Stimulated activated CD8-positive, alpha-beta memory T cell treated with anti-CD3 and anti-CD28 coated beads, Interleukin-2, amount 100 ng/mL, for 48 hours (primary cell): ENCODE measurements at places on chromosomes 13 and 19.

- DNase-seq: no peak
Measured at GRCh38 chr19:43639519-43640423, at the start of gene CADM4. TSS of gene CADM4 (minus strand) at chr19:43639850. CDS start at chr19:43639790, 60 bp downstream.

- no peak for DNase-seq
Measured at GRCh38 chr13:19148561-19148960, 33.1 kb downstream of the TUBA3C start.

DNA sequence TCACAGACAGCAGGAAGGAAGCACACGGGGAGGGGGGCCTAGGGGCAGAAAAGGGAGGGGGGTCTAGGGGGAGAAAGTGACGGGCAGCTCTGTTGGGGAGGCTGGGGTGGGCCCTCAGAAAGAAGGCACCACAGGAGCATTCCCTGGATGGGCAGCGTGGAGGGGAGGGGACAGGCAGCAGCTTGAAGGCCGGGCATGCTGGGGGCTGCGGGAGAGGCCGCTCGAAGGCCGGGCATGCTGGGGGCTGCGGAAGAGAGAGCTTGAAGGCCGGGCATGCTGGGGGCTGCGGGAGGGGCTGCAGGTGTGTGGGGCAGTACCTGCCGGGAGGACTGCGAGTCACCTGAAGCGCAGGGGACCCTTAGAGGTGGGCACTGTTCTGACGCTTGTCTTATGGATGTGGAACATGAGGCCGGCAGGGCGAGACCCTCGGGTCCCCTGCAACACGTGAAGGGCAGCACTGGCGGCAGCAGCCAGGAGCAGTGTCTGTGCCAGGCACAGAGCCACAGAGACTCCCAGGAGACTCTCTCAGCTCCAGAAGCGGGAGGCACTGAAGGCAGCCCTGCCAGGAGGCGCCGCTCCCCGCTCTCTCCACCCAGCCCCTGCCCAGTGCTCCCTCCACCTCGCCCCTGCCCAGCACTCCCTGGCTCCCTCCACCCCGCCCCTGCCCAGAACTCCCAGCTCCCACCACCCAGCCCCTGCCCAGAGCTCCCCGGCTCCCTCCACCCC lies 13.3 kb downstream of the ZNF787 start:
- no peak for DNase-seq

DNA sequence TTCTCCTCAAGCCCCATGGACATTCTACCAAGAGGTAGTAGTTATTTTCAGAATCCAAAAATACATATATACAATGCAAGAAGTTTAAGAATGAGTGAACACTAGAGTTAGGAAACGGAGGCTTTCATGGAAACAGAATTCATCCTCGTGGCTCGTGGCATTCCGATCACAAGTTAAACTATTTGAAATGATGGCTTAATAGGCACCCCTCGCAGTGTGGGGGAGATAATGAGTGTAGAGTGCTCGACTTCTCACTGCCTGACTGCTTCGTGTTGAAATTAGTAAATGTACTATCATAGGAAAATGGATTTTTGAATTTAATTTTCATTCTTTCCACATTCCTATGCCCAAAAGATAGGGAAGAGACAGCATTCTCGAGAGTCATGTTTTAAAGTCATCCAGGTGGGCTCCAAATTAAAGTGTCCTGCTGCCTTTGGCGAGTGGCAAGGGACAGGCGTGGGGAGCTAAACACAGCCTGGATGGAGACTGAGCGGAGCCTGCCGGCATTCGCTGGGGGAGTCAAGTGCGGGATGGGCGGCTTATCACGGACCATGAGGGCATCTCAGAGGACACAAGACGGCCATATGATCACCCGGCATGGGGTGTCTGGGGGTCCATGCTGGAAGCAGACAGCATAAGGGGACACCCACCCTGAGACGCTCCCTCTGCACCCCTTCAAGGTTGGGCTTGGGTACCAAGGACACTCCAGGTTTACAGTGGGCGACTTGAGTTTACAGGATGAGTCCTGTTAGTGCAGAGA lies 165.2 kb downstream of the TEX29 start:
- no peak for DNase-seq

- DNase-seq: no peak
Measured at GRCh38 chr19:19274716-19275565, 1.8 kb upstream of the TM6SF2 start.

DNA sequence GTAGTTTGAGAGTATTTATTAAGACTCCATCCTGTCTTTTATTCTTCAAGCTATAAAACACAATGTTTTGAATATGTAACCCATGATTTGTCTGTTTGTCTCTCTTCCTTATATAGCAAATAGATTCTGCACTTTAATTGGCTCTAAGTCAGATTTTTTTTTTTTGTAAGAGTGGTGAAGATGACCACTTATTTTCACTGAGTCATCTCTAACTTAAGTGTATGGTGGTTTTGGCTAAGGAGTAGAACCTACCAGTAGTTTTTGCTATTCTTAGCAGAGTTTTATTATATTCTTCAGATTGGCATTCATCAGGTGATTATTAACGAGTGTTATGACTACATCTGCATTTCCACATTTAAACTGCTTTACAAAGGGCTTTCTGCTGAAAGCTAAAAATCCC lies 194.7 kb downstream of the LMO7 start:
- no peak for DNase-seq

- no peak for DNase-seq
Measured at GRCh38 chr13:71607575-71607974, 259.4 kb downstream of the DACH1 start.

- DNase-seq: no peak
Measured at GRCh38 chr19:40155749-40156265, 35.4 kb upstream of the MAP3K10 start.

- DNase-seq: no peak
Measured at GRCh38 chr13:100438059-100438788, 150.4 kb downstream of the GGACT start.

- no peak for DNase-seq
Measured at GRCh38 chr13:83761631-83762030, 120.6 kb downstream of the SLITRK1 start.

DNA sequence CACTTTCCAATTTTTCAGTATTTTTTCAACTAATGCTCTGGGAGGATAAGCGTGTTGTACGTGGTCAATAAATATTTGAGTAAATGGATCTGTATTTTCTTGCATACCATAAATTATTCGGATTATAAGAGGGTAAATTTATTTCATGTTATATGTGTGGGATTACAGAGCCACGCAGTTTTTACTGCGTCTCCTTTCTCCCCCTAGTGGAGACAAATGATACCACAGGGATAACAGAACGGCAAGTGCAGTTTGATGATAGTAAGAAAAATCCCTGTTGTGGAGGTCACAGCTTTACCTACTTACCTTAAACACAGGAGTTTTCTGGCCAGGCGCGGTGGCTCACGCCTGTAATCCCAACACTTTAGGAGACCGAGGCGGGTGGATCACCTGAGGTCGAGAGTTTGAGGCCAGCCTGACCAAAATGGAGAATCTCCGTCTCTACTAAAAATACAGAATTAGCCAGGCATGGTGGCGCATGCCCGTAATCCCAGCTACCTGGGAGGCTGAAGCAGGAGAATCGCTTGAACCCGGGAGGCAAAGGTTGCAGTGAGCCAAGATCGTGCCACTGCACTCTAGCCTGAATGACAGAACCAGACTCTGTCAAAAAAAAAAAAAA lies 16.8 kb downstream of the MBD3L2B start:
- no peak for DNase-seq

- no peak for DNase-seq
Measured at GRCh38 chr13:39379667-39380655, 223.0 kb downstream of the LHFPL6 start.

DNA sequence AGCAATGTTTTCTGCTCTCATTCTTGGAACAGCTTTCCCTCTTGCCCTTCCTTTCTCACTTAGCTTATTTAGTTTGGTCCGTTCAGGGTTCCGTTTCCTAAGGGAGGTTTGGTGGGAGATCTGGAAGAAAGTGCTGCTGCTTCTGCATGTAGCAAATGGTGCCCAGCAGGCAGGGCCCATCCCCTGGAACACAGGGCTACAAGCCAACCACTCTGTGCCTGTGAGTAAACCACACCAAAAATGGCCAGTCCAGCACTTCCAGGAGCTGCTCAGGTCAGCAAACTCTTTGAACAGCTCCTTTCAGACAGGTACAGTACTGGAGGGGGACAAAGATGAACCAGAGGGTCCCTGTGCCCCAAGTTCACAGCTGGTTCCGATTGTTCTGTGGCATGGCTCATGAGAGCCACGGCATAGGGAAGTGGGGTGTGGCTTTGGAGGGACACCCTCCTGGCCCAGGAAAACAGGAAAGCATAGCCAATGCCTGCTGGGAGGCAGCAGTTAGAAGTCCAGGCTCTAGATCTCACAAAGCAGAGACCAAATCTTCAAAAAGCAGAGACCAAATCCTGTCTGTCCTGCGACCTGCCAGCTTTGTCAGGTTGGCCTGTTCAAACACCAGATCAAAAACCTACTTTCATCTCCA lies 39.5 kb downstream of the FAM124A start:
- DNase-seq: no peak

- DNase-seq: no peak
Measured at GRCh38 chr19:17170538-17171297, 44.4 kb upstream of the USE1 start.

DNA sequence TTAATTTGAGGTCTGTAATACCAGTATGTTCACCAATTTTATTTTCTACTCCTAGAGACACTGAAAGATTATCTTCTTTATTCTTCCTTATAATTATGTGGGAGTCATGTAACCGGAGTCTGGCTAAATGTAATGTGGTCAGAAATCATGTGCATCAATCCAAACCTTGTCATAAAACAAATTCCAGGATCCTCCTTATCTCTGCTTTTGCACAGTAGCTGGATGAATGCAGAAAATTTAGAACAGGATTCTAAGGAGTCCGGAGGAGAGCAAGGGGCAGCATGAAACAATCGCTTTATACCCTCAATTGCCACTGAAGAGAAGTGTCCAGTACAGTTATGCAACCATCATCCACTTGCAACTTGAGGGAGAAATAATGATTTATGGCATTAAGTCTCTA lies 2674.7 kb upstream of the PCDH20 start:
- DNase-seq: no peak

DNA sequence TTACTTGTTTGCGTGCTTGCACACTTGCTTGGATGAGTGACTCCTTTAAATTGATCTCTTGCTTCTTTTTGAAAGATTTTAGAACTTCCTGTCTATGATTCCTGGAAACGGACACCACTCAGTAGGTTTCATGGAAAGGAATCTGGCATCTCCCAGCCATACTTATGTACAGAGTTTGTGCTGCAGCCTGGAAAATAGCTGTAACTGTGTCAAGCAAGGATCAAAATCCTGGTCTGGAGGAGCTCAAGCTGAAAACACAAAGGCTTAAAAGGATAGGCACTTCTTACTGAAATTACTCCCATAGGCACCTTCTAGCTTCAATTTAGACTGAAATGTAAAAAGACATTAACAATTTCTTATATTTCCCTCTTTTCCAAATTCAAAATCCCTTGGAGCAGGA lies 1.4 kb upstream of the FREM2 start:
- no peak for DNase-seq

- no peak for DNase-seq
Measured at GRCh38 chr19:19482809-19483596, 32.3 kb downstream of the TSSK6 start.

GRCh38 chr13:72521940-72522661 lies 205.3 kb downstream of the MZT1 start:
- no peak for DNase-seq

DNA sequence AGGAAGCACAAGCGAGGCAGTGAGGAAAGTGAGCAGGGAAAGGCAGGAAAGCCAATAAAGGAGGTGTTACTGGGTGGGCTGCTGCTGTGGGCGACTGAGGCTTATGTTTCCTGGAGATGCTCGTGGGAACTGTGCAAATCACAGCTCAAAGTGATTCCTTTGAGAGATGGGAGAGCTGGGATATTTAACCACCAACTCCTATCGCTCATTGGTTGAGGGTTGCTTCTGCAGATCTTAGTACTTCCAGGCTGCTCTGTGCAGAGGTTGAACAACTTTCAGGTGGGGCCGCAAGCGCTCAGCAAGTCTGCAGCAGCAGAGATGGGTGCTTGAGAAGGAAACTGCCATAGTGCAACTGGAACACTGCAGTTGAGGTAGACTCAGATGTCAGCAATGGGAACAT lies 8.4 kb downstream of the PCDH8 start:
- no peak for DNase-seq

DNA sequence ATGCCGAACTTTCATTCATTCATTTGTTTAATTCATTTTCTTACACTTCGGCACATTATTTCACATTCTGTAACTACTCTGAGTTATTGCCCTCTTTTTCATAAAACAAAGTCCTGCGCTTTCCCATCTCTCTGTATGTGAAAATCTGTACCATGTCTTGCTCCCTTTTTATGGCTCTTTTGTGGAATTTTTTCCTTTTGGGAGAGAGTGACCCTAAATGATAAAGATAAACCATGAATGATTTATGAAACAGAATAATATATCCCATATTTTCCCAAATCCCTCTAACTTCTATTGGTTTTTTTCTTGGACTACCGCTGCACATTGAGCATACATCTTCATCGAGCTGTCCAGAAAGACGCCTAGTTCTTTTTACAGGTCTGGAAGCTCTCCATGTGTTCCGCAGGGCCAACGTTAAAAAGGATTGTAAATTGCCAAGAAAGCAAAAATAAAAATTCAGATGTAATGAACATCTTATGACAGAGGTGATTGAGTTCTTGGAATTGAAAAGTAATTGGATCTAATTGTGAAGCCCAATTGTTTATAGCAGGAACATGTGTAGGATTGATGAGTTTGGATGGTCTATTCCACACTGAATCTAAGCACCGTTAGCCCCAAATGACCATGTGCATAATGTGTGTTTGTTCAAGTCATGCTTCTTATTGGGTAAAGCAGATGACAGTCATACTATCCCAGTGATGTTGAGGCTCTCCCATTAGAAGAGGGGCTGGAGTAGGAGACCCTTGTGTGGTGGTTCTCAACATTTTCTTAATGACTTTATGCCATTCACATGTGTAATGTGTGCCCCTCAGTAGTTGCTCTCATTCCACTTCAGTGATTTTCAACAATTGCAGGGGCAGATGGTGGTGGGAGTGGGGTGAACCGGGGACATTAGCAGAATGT lies 378.9 kb downstream of the DLEU7 start:
- DNase-seq: no peak

- DNase-seq: no peak
Measured at GRCh38 chr13:23999424-23999823, 102.1 kb upstream of the C1QTNF9B start.

DNA sequence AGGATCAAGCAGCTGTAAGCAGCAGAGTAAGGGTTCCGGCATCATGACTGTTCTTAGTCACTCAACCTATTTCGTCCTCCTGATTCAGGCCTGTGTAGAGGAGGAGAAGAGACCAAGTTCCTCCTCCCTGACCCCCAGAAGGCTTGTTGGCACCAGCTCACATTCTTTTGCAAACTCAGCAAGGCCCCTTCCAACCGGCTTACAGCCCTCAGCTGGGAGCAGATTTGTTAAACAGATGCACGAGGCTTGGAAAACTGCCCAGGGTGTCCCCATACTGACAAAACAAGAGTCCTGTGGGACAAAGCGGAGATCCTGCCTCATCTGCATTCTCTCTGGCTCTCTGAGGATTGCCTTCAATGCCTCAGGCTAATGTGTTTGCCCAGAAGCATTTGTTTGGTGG lies 113.2 kb upstream of the SOX21 start:
- DNase-seq: no peak

- DNase-seq: no peak
Measured at GRCh38 chr19:51091895-51092873, 9.5 kb upstream of the KLK14 start.
